Mesothelial cell of epicardium (in vitro differentiated cells): ENCODE measurements at places on chromosomes 13 and 19.

GRCh38 chr13:75123428-75123827, 358.5 kb downstream of the TBC1D4 start:
- no peak overlapping the region for H3K27ac ChIP-seq
- H3K36me3 ChIP-seq = no peaks in the 10 kb centered on the region
- no peak for DNase-seq
- H3K4me1 ChIP-seq = no peaks in the 10 kb centered on the region

DNA sequence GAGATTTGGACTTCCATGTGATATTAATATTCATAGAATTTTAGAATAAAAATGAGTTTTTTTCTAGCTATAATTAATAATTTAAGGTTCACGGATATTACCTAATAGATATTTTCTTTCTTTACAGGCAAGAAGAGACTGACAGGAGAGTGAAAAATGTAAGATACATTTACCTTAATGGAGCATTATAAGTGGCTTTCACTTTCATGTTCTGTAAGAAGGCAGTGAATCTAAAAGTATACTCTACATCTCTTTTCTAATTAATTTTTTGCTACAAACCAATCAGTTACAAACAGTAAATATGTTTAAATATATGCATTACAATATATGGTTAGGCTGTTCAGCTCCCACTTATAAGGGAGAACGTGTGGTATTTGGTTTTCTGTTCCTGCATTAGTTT, 159.1 kb downstream of the LMO7 start:
- peaks cover 19% of the 10 kb centered on the region for H3K4me1 ChIP-seq
- no peak overlapping the region for H3K27ac ChIP-seq

DNA sequence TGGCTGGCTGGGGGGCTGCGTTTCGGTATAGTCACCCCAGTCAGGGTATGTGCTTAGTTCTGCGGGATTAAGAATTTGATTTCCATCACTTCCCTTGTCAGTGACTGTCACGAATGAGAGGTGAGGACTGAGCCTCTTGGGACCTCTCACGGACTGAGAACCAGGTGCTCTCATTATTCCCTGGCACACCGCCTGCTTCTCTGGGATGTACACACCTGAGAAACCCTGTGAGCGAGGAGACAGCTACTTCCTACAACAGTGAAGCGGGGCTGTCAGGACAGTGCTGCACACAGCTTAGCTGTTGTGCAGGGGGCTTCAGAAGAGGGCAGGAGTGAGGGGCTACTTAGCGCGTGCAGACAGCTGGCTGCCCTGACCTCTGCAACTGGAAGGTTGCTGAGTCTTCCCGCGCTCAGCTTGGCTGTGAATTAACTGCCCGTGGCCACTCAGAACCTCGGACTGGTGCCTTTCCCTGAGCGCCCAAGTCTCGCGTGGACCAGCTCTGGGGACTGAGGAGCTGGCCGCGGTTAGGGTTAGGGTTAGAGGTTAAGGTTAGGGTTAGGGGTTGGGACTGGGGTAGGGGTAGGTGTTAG, 65.3 kb upstream of the MCF2L start:
- no peak for DNase-seq
- no peak overlapping the region for H3K4me3 ChIP-seq
- H3K27ac ChIP-seq = no peak overlapping the region
- peaks cover 11% of the 10 kb centered on the region for H3K4me1 ChIP-seq
- H3K27me3 ChIP-seq = peaks cover 28% of the 10 kb centered on the region
- peaks cover 10% of the 10 kb centered on the region for H3K36me3 ChIP-seq

DNA sequence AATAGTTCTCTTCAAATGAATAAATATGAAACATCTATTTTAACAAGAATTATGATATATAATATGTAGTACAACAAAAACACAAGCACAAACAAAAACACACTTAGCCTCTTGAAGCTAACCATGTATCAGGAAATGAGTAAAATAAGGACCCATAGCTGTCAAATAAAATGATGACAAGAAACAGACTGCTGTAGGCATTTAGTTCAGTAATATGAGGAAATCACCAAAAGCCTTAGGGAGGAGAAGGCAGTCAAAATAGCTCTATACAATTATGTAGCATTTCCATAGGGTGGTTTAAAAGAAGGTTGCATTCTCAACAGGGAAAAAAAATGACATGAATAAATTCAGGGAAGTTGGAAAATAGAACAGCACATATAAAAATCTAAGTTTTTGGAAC, 163.4 kb downstream of the PCDH20 start:
- DNase-seq = no peak
- H3K4me1 ChIP-seq = no peaks in the 10 kb centered on the region
- H3K27me3 ChIP-seq = no peaks in the 10 kb centered on the region

GRCh38 chr13:110400786-110401533, 93.9 kb downstream of the COL4A2 start:
- H3K27ac ChIP-seq = no peak overlapping the region
- H3K4me3 ChIP-seq = no peak overlapping the region
- H3K36me3 ChIP-seq = peaks cover 11% of the 10 kb centered on the region
